Hepatocyte (in vitro differentiated cells): ENCODE measurements at places on chromosomes 4 and X. TPM values are rescaled to one million over a fixed set of nuclear protein-coding genes. Genes with fewer than 3 reads are reported as not detected.

The RAB33A gene
- polyA plus RNA-seq = 7.7 and 11.2 TPM in 2 replicates

The CXorf38 gene
- 5.5 and 6.1 TPM in 2 replicates for polyA plus RNA-seq

GRCh38 chr4:114368751-114369150 lies 229.9 kb upstream of the UGT8 start:
- no peak for DNase-seq

DNA sequence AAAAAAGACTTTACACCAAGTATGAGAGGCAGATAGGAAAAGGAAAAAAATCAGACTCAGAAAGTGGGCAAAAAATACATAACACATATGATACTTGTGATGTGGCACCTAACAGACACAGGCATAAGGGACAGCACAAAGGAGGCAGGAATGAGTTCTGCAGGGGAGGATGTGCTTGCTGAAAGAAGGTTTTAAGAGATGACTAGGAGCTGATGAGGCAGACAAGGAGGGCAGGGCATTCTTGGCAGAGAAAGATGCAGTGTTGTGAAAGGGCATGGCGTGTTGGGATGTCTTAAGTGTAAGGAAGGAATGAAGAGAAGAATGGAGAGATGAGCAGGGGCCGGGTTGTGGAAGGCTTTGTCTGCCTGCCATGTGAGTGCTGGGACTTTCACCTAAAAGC lies 49.7 kb upstream of the TMEM154 start:
- DNase-seq = no peak

DNA sequence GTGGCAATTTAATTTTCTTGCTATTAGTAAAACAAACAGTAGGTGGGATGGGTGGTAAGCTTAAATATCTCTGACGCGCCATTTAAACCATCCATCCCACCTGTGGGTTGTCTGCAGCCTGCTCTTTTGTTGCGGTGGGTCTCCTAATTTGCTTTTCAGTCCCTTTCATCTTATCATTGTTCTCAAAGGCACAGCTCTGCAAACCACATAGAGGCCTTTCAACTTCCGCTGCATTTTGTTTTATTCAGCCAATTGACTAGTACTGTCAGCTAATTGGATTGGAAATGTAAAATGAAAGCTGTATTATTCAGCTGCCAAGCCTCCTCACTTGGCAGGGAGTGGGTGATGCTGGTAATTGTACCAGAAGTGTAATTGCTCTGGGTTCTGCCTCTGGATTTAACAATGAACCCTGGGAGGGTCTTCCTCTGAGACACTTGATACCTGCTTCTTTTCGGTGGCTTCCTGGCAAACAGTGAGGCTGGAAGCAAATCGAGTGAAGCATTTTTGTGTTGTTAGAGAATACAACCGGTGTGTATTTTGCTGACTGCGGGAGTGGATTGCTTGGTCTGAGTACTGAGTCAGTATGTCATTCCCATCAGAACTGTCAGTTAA lies 165.6 kb downstream of the FRAS1 start:
- DNase-seq = no peak
